GM12891 (cell line): ENCODE measurements at places on chromosomes 6 and 20.

GRCh38 chr6:45586216-45587171 is 208.8 kb upstream of the SUPT3H start:
- DNase-seq = no peak

DNA sequence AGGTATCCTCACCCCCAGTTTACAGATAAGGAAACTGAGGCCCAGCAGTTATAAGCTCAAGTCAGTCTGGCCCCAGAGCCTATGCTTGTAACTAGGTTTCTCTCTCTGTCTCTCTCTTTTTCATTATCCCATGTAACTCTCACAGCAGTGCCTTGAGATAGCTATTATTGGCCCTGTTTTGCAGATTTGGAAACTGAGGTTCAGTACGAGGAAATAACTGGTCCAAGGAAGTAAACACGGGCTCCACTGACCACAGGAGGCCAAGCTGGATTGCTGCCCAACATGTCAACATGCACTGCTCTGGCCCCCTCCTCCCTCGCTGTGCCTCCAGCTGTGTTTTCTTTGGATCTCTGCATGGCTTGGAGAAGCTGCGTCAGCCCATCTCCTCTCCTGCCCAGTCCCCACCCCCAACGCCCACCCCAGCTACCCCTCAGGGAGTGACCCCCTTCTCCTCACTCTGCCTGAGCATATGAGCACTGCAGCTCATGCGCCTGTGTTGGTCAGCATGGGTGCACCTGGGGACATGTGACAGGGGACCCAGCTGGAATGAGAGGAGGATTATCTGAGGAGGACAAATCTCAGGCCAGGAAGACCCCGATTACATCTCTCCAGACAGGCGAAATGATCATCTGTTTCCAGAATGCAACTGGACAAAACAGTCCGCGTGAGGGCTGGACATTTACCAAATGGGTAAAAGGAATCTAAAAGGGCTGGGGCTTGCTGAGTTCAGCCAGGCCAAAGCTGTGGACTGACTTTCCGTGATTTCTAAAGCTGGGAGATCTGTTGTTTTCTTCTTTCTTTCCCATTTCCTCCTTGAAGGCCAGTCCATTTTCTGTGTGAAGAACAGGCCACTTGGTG is 7.8 kb upstream of the PLTP start:
- no peak for DNase-seq

GRCh38 chr6:7309050-7309449 is 3.9 kb downstream of the SSR1 start:
- no peak for DNase-seq

- DNase-seq = no peak
Measured at GRCh38 chr20:46332373-46333160, 24.3 kb upstream of the CDH22 start.

GRCh38 chr6:2844008-2844407 is 2.3 kb upstream of the SERPINB1 start:
- no peak for DNase-seq

DNA sequence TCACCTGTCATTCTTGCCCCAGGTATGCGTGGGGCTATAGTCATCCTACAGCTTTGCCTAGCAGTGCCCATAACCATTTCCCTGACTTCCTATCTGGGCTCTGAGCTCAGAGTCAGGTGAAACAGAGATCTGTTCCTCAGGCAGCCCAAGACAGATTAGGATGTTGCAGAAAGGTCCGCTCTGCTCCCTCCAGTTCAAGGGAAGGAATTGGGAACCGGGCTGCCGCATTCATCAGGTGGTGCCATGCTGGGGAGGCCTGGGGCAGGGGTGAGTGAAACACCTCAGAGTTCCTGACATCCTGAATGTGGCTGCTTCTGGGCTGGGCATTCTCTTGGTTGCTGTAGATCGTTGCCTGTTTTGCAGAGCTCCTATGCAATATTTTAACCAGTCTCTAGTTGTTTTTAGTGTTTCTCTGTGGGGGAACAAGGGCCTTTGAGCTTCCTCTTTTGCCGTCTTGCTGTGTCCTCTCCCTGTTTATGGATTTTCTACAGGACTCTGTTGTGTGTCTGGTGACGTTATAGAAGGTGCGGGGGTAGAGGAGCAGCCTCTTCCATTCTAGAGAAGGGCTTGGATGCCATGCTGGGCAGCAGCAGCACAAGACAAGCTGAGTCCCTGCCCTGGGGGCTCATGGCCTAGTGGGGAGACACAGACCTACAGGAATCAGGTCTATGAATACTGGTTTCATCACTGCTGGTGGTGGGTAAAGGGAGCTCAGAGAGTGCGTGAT is 9.2 kb downstream of the ENTPD6 start:
- DNase-seq = no peak
